Stomach (tissue), 19 donors: ENCODE measurements at places on chromosomes 4 and X. TPM values are rescaled to one million over a fixed set of nuclear protein-coding genes. Genes with fewer than 3 reads are reported as not detected.
A peak's percentile ranks its signal among the peaks of the same experiment; 100 is the strongest.

DNA sequence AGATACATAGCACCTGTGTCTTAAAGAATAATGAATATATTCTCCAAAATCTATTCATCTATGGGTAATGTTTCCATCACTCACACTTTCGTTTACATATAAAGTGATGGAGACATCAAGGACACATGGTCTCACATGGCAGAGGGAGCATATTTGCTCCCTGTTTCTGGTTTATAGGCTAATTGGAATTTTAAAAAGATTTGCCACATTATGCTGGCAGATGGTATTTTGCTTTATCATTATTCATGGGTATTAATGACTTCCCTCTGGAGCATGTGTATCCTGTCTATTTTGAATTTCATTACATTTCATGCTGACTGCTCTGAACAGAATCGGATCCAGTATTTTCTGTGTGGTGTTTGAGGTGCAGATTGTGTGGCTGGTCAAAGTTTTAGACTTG is 79.0 kb downstream of the PDGFRA start:
- DNase-seq = no peak

DNA sequence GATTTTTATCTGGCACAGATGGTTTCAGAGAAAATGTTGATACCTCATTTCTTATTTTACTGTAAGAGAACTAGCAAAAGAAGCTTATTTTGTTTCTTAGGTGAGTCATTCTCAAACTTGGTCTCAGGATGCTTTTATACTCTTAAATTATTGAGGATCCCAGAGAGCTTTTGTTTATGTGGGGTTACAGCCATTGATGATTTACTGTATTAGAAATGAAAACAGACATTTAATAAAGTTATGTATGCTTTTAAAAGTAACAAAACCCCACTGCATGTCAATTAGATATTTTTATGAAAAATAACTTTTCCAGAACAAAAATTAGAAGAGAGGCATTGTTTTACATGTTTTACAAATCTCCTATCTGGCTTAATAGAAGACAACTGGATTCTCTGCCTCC is 12.1 kb downstream of the USP9X start:
- DNase-seq = no peak

GRCh38 chr4:67918428-67918827 is 34.6 kb upstream of the TMPRSS11D start:
- no peak for DNase-seq

DNA sequence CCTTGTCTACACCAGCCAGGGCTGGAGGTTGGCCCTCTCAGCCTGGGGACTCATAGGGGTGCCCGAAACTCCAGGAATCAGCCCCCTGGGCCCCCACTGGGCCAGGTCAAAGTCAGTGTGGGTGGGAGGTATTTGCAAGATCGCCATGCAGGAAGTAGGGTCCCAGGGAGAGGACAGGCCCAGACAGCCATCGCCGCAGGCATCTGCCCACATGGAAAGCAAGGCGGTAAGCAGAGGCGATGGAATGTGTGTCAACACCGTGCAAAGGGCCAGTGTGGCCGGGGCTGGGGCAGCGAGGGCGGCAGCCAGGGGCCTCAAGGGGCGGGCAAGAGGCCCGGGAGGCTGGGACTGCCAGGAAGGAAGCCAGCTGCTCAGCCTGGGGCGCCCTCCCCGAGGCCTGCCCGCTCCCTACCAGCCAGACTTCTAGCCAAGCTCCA is 19.3 kb upstream of the DUSP9 start:
- DNase-seq = no peak

GAGE13 gene
- polyA plus RNA-seq = not detected

OPRPN gene
- polyA plus RNA-seq = not detected

MND1 gene
- polyA plus RNA-seq = 3.1 TPM

ERAS gene
- polyA plus RNA-seq = not detected

DNA sequence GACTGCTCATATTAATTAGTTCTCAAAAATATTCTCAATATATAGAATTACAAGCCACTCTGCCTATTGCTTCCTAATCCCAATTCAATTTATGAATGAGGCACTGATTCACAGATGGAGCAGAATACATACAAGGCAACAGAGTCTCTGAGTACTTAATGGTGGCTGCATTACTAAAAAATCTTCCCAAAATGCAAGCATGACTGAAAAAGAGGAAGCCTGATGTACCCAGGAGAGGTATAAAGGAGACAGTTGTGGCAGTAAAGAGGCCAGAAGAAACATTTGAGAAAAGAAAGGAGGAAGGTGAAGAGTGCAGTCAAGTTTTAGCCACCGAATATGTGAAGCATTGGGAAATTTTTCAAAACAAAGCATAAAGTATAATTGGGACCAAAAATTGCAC is 163.2 kb upstream of the INTU start:
- no peak for DNase-seq

TMEM271 gene
- polyA plus RNA-seq = 0.03 TPM

GRCh38 chr4:38563707-38564495 is 100.1 kb upstream of the KLF3 start:
- DNase-seq = peak; percentile 46

GRCh38 chrX:71910986-71911730 is 513 bp downstream of the NHSL2 start:
- DNase-seq = no peak

- no peak for DNase-seq
These were observed 265.2 kb upstream of the BOD1L1 start for GRCh38 chr4:13892739-13893105.

POU4F2 gene
- not detected for polyA plus RNA-seq

- DNase-seq = no peak
These were observed 16.6 kb downstream of the ARHGAP24 start for GRCh38 chr4:85491527-85491926.

NPY2R gene
- polyA plus RNA-seq = not detected

DNA sequence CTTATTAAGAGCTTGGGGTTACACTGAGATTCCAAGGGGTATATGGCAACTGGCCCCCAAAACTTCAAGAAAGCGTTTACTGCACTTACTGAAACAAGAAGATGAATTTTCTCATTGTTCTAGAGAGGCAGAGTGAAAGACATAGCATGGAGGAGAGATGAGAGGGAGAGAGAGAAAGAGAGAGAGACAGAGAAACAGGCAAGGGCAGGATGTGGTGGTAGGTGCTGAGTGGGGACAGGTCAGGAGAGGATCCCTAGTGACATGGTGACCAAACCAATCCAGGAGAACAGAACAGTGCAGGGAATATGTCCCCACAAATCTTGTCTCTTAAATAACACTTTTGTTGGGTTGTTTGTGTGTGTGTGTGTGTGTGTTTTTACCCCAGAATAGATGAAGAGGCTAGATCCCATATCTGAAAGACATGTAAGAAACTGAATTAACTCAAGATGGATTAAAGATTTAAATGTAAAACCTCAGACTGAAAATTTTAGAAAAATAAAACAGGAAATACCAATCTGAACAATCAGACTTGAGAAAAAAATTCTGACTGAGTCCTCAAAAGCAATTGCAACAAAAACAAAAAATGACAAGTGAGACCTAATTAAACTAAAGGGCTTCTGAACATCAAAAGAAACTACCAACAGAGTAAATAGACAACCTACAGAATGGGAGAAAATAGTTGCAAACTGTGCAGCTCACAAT is 202.2 kb downstream of the QDPR start:
- DNase-seq = no peak

GRCh38 chrX:40262157-40263013 is 164.6 kb upstream of the BCOR start:
- no peak for DNase-seq

DNA sequence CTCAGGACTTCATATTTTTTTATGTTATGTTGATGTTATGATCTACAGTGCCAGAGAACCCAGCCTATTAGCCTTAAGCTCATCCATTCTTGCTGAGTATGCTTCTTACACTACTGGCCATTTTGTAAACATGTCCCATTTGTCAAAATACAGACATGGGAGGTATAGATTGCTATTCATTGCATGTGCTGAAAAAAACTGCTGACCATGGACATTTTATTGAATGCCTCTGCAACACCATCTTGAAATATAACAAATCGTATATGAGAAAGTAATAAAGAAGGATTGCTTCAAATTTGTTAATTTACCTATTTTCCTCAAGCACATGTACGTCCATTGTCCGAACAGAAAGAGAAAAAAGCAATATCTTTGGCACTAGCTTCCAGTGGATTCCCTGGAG is 91.5 kb upstream of the FAM47A start:
- no peak for DNase-seq

GRCh38 chr4:107060388-107060787 is 24.3 kb upstream of the DKK2 start:
- DNase-seq = no peak

DNA sequence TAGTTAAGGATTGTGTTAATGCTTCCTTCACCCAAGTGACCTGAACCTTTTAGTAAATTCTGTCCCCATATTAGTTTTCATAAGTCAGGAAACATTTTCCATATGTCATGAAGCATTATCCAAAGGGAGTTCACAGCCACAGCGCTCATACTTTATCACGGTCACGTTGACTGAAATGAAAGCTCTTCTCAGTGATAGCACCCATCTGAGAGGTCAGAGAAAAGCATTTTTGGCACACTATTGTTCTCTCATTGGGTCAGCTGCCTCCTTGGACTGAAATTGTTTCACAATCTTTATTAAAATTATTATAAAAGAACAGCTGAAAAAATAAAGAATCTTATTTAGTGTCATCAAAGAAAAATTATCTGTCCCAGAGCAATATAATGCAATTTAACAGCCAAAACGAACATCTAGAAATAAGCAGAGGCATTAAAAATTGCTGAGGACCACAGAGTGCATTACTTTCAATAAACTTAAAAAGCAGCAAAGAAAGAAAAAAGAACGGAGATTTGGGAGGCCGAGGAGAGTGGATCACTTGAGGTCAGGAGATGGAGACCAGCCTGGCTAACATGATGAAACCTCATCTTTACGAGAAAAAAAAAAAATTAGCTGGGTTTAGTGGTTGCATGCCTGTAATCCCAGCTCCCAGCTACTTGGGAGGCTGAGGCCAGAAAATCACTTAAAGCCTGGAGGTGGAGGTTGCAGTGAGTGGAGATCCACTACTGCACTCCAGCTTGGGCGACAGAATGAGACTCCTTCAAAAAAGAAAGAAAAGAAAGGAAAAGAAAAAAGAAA is 680.8 kb upstream of the FAM241A start:
- DNase-seq = no peak

DNA sequence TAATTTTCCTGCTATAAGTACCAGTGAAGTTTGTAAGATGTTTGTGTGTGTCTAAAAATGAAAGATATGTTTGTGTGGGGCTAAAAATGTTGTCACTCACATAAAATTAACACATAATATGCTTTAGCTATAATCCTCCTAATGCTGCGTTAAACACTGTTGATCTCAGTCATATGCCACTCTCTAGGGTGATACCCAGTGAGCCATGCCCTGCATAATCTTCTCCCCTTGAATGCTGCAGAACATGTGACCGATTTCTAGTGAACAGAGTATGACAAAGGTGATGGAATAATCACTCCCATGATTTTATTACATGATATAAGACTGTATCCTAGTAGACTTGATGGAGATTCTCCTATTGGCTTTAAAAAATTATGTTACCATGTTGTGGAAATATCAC is 119.1 kb upstream of the EPHA5 start:
- no peak for DNase-seq

GRCh38 chr4:109040441-109040840 is 262.0 kb downstream of the COL25A1 start:
- no peak for DNase-seq

DNA sequence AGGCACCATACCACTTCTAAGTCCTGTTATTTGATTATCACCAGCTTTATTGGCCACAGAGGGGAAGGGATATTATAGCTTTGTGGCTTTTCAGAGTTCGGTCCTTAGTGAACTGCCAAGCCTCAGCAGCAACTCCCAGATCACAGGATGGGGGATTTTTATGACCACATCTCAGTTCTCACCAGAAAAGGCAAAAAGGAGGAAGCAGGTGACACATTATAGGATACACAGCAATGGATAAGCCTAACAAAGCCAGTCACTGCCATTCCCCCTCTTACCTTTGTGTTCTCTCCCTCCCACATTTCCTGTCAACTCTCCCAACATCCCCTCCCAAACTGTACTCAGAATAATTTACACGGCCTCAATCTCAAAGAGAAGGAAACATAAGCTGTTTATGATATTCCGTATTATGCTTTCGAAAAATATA is 142.8 kb downstream of the MGST2 start:
- no peak for DNase-seq

- DNase-seq = no peak
These were observed 281.3 kb downstream of the C4orf33 start for GRCh38 chr4:129377131-129377845.

GRCh38 chrX:39726771-39727170 is 371.0 kb downstream of the BCOR start:
- DNase-seq = no peak

- no peak for DNase-seq
These were observed 57.8 kb downstream of the APBB2 start for GRCh38 chr4:41156574-41156973.

GRCh38 chr4:11732155-11732554 is 303.5 kb upstream of the HS3ST1 start:
- peak; percentile 89 for DNase-seq

GRCh38 chr4:133476063-133476462 is 327.0 kb downstream of the PCDH10 start:
- DNase-seq = no peak

- DNase-seq = no peak
These were observed 91.5 kb upstream of the UNC5C start for GRCh38 chr4:95640311-95640710.

DNA sequence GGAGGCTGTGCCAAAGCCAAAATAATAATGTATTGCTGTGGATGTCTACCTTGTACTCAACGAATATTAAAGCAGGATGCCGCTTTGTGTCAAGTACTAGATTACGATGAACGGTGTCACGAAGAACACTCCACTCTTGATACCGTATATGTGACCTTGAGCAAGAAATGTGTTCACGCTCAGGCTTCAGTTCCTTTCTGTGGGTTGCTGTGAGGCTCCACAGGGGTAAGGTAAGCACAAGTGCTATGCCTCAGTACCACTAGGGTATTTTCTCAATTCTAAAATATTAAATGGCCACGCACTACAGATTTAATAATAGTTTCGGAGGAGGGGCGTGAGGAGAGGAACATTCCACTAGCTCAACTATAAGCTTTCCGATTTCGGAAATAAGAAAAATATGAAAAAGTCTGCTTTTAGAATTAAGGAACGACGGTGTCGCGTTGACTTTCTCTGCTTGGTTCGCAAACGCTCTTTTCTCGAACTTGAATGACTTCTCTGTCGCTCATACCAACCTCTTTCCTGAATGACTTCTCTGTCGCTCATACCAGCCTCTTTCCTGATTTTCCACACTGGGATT is 607 bp upstream of the SCOC start:
- peak; percentile 64 for DNase-seq

CENPVL1 gene
- not detected for polyA plus RNA-seq

GRCh38 chr4:89254847-89255246 is 52.8 kb downstream of the GPRIN3 start:
- DNase-seq = peak; percentile 62

- DNase-seq = no peak
These were observed 100.8 kb upstream of the MSX1 start for GRCh38 chr4:4758681-4759080.
